ENCODE measurements at places on chromosomes 11 and 22. TPM values are rescaled to one million over a fixed set of nuclear protein-coding genes. Genes with fewer than 3 reads are reported as not detected.

The SLC22A6 gene
- total RNA-seq: not detected

The SLC22A9 gene
- total RNA-seq: not detected

The BTBD10 gene
- 21.9 TPM for total RNA-seq

DNA sequence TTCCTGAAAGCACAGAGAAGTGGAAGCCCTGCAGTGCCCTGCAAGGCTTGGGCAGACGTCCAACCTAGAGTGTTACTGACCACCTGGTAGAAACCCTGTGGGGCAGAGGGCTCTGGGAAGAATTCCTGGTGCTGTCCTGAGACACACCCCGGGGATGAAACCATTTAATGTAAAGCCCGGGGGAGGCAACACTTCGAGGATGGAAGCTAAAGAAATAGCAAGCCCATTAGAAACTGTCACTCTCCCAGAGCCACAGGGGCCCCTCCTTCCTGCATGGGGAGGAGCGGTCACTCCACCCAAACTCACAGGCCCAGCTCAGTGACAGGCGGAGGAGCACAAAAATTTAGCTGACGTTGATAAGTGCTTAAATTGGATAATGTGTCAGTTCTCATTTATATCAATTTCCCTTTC lies 57.6 kb downstream of the NRXN2 start:
- no peak for DNase-seq

GRCh38 chr22:29979777-29980321 lies 96.9 kb downstream of the MTMR3 start:
- no peak for DNase-seq

GRCh38 chr11:123202155-123203151 lies 7.4 kb upstream of the CLMP start:
- DNase-seq: no peak
